Fibroblast of lung (primary cell): ENCODE measurements at places on chromosomes 5 and 9. TPM values are rescaled to one million over a fixed set of nuclear protein-coding genes. Genes with fewer than 3 reads are reported as not detected.

TLE1 gene
- 25.9 and 29.7 TPM in 2 replicates for total RNA-seq

- H3K4me3 ChIP-seq = no peak overlapping the region
- no peak for DNase-seq
- no peak overlapping the region for H3K27ac ChIP-seq
- peaks cover 3% of the 10 kb centered on the region for H3K4me1 ChIP-seq
Observed at GRCh38 chr9:16271967-16272366, 598.5 kb downstream of the BNC2 start.

DNA sequence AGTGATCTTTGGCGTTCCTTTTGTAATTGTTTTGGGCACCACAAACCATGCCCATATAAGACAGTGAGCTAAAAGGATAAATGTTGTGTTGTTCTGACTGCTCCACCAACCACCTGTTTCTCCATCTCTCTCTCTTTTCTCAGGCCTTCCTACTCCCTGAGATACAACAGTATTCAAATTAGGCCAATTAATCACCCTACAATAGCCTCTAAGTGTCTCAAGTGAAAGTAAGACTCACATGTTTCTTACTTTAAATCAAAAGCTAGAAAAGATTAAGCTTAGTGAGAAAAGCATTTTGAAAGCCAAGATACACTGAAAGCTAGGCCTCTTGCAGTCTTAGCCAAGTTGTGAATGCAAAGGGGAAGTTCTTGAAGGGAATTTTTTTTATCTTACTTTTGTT lies 268.8 kb upstream of the NREP start:
- H3K4me1 ChIP-seq = no peaks in the 10 kb centered on the region
- H3K27me3 ChIP-seq = no peaks in the 10 kb centered on the region
- no peak overlapping the region for H3K27ac ChIP-seq
- H3K4me3 ChIP-seq = no peak overlapping the region
- H3K36me3 ChIP-seq = no peaks in the 10 kb centered on the region
- no peak for DNase-seq

CCDC192 gene
- not detected in 2 replicates for total RNA-seq

GRCh38 chr5:61966997-61967396 lies 339.0 kb upstream of the KIF2A start:
- H3K4me3 ChIP-seq = no peak overlapping the region
- H3K4me1 ChIP-seq = peaks cover 3% of the 10 kb centered on the region
- peak; percentile 41 for DNase-seq
- H3K27ac ChIP-seq = no peak overlapping the region

GRCh38 chr5:145157841-145158240 lies 677.3 kb downstream of the PRELID2 start:
- DNase-seq = peak; percentile 19
- no peaks in the 10 kb centered on the region for H3K27me3 ChIP-seq
- H3K36me3 ChIP-seq = no peaks in the 10 kb centered on the region
- H3K4me3 ChIP-seq = no peak overlapping the region

PCDHGA9 gene
- 2.6 and 4.8 TPM in 2 replicates for total RNA-seq

DNA sequence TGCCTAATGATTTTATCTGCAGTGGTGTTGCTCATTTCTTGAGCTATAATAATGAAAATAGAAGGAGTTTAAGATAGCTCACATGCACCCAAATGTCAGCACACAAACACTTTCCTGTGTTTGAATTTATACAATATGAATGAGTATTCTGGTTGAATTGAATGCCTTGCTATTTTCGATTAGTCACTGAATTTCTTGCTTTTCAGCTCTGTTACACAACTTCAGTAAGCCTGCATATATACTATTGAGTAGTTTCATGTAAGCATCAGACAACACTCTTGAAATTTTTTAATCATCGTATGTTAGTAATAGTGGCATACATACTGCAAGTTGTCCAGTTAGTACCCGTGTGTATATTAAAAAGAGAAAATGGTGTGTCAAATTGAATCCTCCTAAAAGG lies 281.5 kb upstream of the GRIA1 start:
- H3K27ac ChIP-seq = no peak overlapping the region
- no peak for DNase-seq
- H3K36me3 ChIP-seq = no peaks in the 10 kb centered on the region
- no peaks in the 10 kb centered on the region for H3K27me3 ChIP-seq
- no peak overlapping the region for H3K4me3 ChIP-seq
- no peaks in the 10 kb centered on the region for H3K4me1 ChIP-seq

DNA sequence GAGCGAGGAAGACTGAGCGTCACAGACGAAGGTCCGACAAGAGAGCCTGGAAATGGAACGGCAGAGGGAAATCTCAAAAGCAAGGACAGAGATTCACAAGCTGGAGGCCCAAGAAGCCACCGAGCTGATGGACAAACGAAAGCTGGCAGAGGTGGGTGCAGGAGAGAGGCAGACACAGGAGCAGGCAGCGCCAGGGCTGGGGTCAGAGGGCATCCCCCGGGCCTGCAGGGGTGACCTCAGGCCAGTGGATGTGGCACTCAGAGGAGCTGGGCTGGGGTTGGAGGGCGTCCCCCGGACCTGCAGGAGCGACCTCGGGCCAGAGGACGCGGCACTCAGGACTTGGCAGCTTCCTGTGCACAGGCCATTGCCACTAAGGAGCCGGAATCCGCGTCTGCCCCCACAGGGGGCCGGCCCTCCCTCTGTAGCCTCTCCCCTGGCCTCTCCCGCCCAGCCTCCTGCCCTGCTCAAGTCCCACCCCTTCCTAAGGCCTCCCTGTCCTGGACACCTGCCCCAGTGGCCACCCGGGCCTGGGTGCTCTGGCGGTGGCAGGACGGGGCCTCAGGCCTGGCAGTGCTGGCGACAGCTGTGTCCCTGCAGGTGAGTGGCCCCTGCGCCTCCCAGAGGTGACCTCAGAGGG lies 40.4 kb downstream of the EXD3 start:
- H3K27ac ChIP-seq = no peak overlapping the region
- H3K36me3 ChIP-seq = no peaks in the 10 kb centered on the region
- no peak overlapping the region for H3K4me3 ChIP-seq
- no peaks in the 10 kb centered on the region for H3K4me1 ChIP-seq

DNA sequence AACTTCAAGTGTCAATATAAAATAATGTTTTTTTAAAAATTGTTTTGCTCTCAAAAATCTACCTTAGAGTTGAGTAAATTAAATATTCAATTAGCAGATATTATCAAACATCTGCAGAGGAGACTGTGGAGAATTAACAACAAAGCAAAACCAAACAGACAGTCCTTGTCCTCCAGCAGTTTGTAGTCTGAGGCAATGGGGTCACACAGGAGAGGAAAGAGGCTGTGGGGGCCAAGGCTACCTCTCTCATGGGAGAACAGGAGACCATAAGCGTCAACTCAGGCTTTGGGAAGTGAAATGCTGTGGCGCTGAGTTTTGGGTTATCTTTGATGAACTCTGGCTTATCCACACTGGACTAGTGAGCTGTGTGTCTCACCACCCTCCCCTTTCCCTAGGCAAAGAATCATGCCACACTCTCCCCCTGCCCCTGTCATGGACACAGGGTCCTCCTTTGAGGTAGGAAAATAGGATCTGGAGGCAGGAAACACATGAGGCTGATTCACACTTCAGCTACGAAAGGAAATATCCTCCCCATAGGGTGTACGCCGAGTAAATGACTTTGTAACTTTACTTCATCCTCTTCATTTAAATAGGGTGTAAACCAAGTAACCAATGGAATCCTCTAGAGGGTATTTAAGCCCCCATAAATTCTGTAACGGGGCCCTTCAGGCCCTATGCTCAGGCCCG lies 152.7 kb downstream of the FSTL4 start:
- DNase-seq = no peak
- no peak overlapping the region for H3K4me3 ChIP-seq
- H3K36me3 ChIP-seq = no peaks in the 10 kb centered on the region

GRCh38 chr9:36479101-36479500 lies 79.0 kb upstream of the RNF38 start:
- no peaks in the 10 kb centered on the region for H3K4me1 ChIP-seq
- peaks cover 2% of the 10 kb centered on the region for H3K36me3 ChIP-seq
- H3K27me3 ChIP-seq = no peaks in the 10 kb centered on the region
- no peak for DNase-seq
- no peak overlapping the region for H3K27ac ChIP-seq
- H3K4me3 ChIP-seq = no peak overlapping the region

NUTM2G gene
- not detected in 2 replicates for total RNA-seq

IL6ST gene
- 978 and 1,649 TPM in 2 replicates for total RNA-seq

DNA sequence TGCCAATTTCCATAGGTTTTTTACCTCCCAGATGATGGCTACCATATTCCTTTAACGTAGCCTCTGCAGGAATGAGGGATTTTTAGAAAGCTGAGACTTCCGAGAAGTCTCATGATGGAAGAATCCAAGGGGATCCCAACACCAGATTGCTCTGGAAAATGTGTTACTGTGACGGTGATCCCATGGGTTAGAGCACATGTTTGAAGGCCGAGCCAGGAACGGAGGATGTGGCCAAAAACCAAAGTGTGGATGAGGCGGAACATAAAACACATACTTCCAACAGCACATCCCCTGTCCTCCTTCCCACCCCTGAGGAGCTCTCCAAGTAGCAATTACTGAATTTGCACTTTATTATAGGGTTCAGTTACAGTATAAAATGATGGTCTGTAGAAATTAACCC lies 82.6 kb downstream of the GPR21 start:
- H3K27me3 ChIP-seq = no peaks in the 10 kb centered on the region
- DNase-seq = no peak
- H3K4me3 ChIP-seq = no peak overlapping the region
- H3K4me1 ChIP-seq = no peaks in the 10 kb centered on the region
- no peak overlapping the region for H3K27ac ChIP-seq
- no peaks in the 10 kb centered on the region for H3K36me3 ChIP-seq

SLC25A2 gene
- total RNA-seq = 0.66 TPM in 1 of 2 replicates, not detected in the other

- no peaks in the 10 kb centered on the region for H3K27me3 ChIP-seq
- DNase-seq = no peak
- H3K27ac ChIP-seq = no peak overlapping the region
- peaks cover 2% of the 10 kb centered on the region for H3K4me1 ChIP-seq
- no peaks in the 10 kb centered on the region for H3K36me3 ChIP-seq
Observed at GRCh38 chr5:131266370-131267060, 2.7 kb downstream of the CDC42SE2 start.

GRCh38 chr9:88949961-88950340 lies 41.3 kb upstream of the S1PR3 start:
- H3K4me1 ChIP-seq = peaks cover 13% of the 10 kb centered on the region
- DNase-seq = no peak
- no peaks in the 10 kb centered on the region for H3K27me3 ChIP-seq
- H3K27ac ChIP-seq = no peak overlapping the region

DNA sequence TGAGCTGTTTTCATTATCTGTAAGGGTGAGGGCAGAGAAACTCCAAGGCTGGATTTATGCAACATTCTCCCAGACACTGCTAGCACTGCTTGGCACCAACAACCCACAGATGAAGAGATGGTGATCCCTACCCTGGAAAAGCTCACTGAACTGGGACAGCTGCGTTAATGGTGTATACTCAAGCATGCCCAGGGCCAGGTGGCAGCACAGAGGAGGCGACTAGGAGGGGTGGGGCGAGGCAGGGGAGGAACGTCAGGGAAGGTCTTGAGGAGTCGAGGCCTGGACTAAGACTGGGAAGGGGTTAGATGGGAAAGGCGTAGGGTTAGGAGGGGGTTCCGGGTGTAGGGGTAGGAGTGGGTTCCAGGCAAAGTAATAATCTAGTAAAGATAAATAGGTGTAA lies 73.1 kb upstream of the TBC1D9B start:
- no peaks in the 10 kb centered on the region for H3K36me3 ChIP-seq
- H3K27me3 ChIP-seq = no peaks in the 10 kb centered on the region
- H3K4me3 ChIP-seq = no peak overlapping the region
- H3K27ac ChIP-seq = no peak overlapping the region
- H3K4me1 ChIP-seq = no peaks in the 10 kb centered on the region

DNA sequence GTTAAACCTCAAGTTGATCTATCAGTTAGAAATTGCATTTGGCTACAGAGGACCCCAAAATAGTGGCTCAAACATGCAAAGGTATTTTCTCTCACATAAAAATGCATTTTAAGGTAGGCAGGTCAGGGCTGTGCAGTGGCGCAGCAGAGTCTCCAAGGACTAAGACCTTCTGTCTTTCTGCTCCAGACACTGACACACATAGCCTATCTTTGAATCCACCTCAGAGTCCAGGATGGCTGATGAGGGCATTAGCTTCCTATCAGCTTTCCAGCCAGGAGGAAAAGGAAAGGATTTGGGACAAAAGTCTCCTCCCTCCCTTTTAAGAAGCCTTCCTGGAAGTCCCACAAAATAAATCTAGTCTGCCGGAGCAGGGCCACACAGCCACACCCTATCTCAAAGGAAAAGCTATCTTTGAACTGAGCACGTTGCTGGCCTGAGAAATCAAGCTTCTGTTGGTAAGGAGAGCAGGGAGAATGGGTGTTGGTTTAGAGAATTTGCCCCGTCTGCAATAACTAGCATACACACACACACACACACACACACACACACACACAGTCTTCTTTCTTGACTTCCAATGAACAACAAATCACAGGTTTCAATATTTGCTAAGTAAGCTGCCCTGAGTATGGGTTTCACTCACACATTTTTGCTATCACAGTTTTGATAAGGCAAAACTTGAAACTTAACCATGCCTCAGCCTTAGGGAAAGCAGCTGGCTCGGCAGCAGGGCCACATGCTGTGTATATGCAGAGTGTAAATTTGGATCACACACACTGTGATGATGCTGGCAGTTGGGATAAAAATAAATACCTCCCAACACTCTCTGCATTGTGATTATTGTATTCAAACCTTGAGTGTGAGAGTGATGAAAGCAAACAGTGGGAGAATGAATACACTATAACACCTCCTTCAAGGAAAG lies 116.6 kb upstream of the MAP3K1 start:
- no peak overlapping the region for H3K27ac ChIP-seq
- H3K36me3 ChIP-seq = no peaks in the 10 kb centered on the region
- peaks cover 2% of the 10 kb centered on the region for H3K27me3 ChIP-seq
- no peak for DNase-seq

MYOT gene
- total RNA-seq = not detected in 2 replicates

DNA sequence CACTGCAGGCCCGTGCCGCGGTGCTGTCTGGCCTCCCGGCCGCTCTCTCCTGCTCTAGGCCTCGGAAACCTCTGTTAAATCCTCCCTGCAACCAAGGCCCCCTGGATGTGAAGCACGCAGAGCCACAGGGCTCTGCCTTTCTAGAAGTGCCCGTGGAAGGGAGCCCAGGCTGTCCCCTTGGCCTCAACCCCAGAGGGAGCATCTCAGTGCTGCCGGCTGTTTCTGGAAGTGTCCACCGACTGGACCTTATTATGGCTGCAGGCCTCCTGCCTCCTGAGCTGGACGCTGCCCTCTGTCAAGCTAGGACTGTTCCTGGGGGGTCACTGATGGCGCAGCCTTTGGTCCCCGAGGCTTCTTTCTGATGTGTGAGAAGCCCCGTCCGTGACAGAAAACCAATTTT lies 40.4 kb upstream of the PHYKPL start:
- no peak for DNase-seq
- no peak overlapping the region for H3K4me3 ChIP-seq
- H3K36me3 ChIP-seq = no peaks in the 10 kb centered on the region
- H3K27me3 ChIP-seq = no peaks in the 10 kb centered on the region
- H3K4me1 ChIP-seq = no peaks in the 10 kb centered on the region

FOXD4L3 gene
- total RNA-seq = under 0.01 TPM in 1 of 2 replicates, not detected in the other
